Amniotic stem cell (primary cell): ENCODE measurements at places on chromosomes 16 and 17.
A peak's percentile ranks its signal among the peaks of the same experiment; 100 is the strongest.

- no peak for DNase-seq
These were observed 40.8 kb downstream of the MRM1 start for GRCh38 chr17:36641877-36642845.

GRCh38 chr16:22705799-22706198 is 108.2 kb upstream of the HS3ST2 start:
- no peak for DNase-seq

- no peak for DNase-seq
These were observed 25.1 kb downstream of the NKD1 start for GRCh38 chr16:50573279-50573678.

DNA sequence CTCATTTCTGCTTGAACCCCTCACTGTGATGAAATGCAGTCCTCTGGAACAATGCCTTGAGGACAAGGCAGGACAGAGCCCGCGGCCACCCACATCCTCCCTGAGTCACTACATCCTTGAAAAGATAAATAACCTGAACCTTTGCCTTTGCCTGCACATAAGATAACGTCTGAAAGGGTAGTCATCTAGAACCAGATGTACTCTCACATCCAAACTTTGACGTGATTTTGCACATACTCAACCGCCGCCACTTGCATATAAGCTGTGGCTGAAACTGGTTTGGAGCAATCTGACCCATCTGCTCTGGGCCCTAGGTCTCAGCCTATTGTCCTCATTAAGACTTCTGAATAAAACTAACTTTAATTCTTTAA is 252.1 kb downstream of the PHKB start:
- DNase-seq = no peak

GRCh38 chr16:68406458-68407152 is 41.7 kb downstream of the SMPD3 start:
- DNase-seq = no peak

GRCh38 chr17:16425202-16425601 is 9.8 kb downstream of the TRPV2 start:
- DNase-seq = no peak

DNA sequence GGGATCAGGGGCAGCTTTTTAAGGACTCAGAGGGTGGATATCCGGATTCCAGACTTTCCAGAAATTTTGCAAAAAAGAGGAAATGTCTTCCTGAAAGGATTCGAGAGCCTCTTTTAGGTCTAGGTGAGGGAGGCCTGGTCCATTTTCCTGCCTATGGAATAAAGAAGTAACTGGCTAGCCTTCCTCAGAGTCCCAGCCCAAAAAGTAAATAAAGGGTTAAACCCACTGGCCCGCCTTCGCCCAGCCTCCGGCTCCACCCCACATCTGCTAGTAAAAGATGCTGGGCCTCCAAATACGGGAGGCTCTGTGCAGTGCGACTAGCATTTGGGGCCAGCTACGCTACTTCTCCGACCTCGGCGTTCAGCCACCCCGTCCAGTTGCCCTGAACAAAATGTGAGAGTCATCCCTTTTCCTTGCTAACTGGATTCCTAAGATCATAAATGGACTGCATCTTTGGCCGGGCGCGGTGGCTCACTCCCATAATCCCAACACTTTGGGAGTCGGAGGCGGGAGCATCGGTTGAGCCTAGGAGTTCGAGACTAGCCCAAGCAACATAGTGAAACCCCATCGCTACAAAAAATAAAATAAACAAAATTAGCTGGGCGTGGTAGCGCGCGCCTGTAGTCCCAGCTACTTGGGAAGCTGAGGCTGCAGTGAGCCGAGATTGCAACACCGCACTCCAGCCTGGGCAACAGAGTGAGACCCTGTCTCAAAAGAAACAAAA is 824 bp upstream of the MPP2 start:
- DNase-seq = peak; percentile 10

GRCh38 chr17:16075949-16076348 is 76.3 kb downstream of the TTC19 start:
- DNase-seq = no peak

- DNase-seq = no peak
These were observed 2.2 kb downstream of the NOTUM start for GRCh38 chr17:81958633-81959342.

- no peak for DNase-seq
These were observed 743 bp downstream of the ZNF624 start for GRCh38 chr17:16652847-16653366.

- no peak for DNase-seq
These were observed 27.2 kb downstream of the ARHGAP27 start for GRCh38 chr17:45405250-45406086.

DNA sequence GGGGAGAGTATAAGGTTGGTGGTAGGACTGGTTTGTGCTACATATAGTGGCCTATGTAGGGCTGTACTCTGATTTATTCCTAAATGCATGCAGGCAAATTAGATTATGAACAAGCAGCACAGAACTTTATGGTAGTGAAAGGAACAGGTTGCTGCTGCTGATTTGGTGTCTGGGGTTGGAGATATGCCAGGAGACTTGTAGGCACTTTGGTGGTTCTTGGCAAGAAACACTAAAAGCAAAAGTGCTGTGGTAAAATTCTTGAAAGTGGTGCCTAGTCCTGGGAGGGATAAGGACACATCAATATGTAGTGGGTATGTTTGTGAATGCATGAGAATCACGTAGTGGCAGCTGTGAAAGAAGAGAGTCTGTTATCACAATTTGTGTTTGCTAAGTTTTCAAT is 2126.0 kb downstream of the TP53TG3F start:
- DNase-seq = no peak

DNA sequence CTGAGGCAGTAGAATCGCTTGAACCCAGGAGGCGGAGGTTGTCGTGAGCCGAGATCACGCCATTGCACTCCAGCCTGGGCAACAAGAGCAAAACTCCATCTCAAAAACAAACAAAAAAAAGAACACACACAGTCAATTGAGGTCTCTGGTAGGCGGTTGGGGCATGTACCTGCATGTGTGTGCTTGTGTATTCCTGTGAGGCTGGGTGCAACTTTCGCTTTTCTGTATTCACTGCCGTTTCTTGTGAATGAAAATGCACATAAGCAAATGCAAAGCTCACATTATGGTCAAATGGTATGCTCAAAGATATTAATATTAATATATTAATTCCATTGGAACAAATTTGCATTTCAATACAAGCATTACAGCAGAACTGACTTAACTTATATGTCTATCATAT is 20.9 kb downstream of the HS3ST3A1 start:
- no peak for DNase-seq

DNA sequence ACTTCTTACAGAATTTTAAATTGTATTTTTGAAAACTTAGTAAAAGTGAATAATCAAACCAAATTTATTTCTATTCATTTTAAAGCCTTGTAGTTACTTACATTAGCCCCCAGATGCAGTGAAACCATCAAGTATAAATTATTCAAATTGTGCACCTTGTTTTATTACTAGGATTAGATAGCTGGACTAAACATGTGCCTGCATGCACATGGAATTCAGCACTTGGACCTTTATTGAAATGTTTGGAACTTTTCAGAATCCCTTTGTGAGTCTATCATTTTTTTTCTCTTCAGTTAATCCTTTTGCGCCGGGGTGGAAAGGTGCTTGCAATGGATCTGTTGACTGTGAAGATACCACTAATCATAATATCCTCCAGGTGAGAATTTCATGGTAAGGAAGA is 4.7 kb downstream of the ZPBP2 start:
- peak; percentile 2 for DNase-seq

GRCh38 chr17:7794075-7794663 is 39.8 kb upstream of the KDM6B start:
- no peak for DNase-seq

GRCh38 chr17:75047398-75048098 is 523 bp downstream of the KCTD2 start:
- no peak for DNase-seq

DNA sequence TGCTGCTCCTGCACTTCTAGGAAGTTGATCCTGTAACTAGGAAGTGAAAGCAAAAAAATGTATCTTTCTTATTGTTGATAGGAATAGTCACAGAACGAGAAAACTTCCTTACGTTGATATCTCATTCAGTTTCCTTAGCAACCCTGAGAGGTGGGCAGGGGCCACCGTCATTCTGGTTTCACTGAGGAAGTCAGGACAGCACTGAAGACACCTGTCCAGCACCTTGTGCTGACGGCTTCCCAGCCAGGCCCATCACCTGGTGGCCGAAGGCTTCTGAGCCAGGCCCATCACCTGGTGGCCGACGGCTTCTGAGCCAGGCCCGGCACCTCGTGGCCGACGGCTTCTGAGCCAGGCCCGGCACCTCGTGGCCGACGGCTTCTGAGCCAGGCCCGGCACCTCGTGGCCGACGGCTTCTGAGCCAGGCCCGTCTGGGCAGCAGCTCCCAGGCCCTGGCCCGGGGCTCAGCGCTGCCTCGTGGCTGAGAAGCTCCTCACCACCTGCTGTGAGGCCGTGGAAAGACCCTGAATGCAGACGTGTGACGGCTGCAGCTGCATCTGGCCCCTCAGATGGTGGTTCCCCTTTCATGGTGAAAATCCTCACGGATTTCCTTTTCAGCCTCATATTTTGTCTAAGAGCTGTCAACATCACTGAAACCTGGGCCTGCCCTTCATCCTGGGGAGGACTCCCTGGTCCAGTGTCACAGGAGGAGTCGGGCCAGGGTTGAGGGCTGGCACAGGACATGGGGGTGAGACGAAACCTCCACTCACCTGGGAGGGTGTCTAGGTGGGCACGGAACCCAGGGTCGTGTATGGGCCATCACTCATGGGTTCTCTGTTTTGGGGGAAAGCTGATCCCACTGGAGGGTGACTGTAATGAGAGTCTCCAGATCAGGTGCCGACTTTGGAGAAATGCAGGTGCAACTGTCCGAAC is 33.0 kb upstream of the ZNF750 start:
- no peak for DNase-seq

- DNase-seq = no peak
These were observed 163.4 kb downstream of the ZFHX3 start for GRCh38 chr16:72884573-72884972.

- DNase-seq = no peak
These were observed 401.2 kb downstream of the SEC14L1 start for GRCh38 chr17:77542011-77542410.

- no peak for DNase-seq
These were observed 45.0 kb downstream of the NSRP1 start for GRCh38 chr17:30161601-30162000.

GRCh38 chr16:31073970-31074813 is at the start of the genes ZNF646 and ZNF668:
ZNF646 (plus strand) TSS chr16:31074422; CDS start chr16:31076325, 1,903 bp downstream.
ZNF668 (minus strand) TSS chr16:31074240; CDS start chr16:31064459, 9,781 bp downstream.
- DNase-seq = peak; percentile 99

- no peak for DNase-seq
These were observed 10.9 kb downstream of the SLC13A2 start for GRCh38 chr17:28484296-28484695.

DNA sequence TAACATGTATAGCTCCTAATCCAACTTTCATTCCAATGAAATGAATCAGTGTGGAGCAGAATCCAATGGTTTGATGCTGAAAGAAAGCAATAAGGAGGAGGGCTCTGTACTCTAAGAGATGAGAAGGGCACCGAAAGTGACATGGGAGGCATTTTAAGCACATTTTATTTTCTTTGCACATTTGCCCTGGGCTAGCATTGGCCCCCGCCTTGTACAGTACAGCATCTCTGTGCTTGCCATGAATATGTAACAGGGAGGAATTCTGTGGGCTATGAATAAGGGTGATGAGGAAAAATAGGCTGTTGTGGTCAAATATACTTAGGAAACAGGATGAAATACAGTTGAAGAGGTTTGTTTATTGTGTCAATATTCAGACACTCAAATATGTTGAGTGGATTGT is 45.2 kb upstream of the SHISA6 start:
- DNase-seq = no peak

DNA sequence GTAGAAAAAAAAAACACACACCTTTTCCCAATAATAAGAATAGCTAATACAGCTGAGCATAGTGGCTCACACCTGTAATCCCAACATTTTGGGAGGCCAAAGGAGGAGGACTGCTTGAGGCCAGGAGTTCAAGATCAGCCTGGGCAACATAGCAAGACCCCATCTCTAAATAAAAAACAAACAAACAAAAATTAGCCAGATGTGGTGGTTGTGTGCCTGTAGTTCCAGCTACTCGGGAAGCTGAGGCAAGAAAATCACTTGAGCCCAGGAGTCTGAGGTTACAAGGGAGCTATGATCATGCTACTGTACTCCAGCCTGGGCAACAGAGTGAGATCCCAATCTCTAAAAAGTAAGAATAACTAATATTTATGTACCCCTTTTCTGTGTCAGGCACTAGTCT is 42.8 kb upstream of the GFOD2 start:
- no peak for DNase-seq

GRCh38 chr16:69123910-69124309 is 8.5 kb downstream of the CHTF8 start:
- DNase-seq = peak; percentile 63

DNA sequence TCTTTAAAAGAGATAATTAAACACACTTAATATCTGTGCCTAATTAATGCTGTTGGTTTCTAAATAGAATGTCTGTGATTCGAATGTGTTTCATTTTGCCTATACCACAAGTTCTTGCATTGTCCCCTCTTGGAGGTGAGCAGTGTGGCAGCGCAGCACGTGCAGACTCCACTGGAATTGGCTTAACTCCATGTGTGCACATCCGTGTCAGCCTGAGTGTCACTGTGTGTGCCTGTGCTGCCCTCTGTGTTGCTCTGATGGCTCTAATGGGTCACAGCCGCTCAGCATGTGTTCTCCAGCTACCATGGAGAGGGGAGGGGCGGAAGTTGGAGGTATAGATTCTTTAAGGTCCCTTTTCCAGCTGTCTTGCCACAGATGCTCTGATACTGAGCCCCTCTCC is 226.6 kb downstream of the SPECC1 start:
- no peak for DNase-seq

GRCh38 chr16:88924834-88925539 is 52.0 kb downstream of the CBFA2T3 start:
- peak; percentile 86 for DNase-seq

GRCh38 chr17:36877771-36878170 is 59.5 kb upstream of the LHX1 start:
- no peak for DNase-seq

GRCh38 chr16:30398661-30399434 is 3.6 kb downstream of the ZNF48 start:
- DNase-seq = no peak

DNA sequence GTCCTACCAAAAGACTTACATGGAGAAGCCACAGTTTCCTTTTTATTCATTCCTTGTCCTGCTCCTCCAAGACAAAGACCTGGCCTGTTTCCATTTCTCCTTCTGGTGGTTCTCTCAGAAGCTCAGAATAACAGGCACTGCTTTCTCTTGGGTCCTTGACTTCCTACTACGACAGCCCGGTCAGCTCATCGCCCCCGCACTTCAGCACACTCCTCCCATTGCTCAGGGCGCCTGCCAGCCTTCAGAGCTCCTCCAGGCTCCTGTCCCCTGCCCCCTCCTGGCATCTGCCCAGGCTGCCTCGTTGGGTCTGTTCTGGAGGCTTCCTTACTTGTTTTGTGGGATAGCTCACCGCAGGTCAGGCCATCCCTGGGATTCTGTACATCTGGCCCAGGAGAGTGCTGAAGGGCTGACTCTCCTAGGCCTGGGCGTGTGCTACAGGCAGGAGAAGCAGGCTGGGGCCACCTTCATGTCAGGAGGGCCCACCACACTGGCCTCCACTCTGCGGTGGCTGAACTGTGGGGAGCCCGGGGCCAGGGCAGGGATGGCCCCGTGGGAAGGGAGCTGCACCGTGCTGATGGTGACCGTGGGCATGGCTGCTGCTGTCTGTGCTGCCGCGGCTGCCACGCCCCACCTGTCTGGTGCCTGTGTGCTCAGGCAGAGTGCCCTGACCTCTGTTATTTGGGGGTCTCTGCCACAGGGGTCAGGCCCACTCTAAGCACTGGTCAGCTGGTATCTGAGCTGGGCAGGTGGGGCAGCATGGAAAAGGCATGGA is 17.7 kb downstream of the TCF25 start:
- no peak for DNase-seq
